ENCODE measurements at places on chromosomes 4 and X.

GRCh38 chr4:87541956-87542709, 13.0 kb upstream of the SPARCL1 start:
- no peaks in the 10 kb centered on the region for H3K4me1 ChIP-seq
- peaks cover 14% of the 10 kb centered on the region for H3K27me3 ChIP-seq
- no peak overlapping the region for H3K27ac ChIP-seq
- no peak overlapping the region for H3K4me3 ChIP-seq

DNA sequence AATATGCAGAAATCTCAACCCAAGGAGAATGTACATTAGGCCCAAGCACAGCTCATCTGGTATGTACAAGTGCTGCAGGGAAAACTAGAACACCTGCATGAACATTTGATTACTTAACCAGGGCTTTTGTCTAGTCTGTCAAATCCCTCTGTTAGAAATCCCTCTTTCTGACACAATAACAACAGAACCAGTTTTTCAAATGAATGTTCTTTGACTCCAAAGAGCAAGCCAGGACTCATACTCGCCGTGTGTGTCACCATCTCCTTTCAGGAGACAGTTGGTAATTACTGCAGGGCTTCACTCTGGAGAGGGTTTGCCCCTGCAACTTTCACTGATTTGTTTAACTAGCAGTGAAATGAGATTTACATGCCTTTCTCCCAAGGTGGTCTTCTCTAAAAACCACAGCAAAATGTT, 143.0 kb upstream of the FAM241A start:
- H3K27me3 ChIP-seq = peaks cover 4% of the 10 kb centered on the region
- no peaks in the 10 kb centered on the region for H3K4me1 ChIP-seq
- H3K36me3 ChIP-seq = no peaks in the 10 kb centered on the region
- no peak overlapping the region for H3K27ac ChIP-seq
- DNase-seq = no peak

GRCh38 chr4:169167957-169168858, 102.5 kb downstream of the SH3RF1 start:
- H3K27ac ChIP-seq = no peak overlapping the region
- H3K4me1 ChIP-seq = peaks cover 2% of the 10 kb centered on the region
- no peaks in the 10 kb centered on the region for H3K36me3 ChIP-seq
- H3K27me3 ChIP-seq = peaks cover 44% of the 10 kb centered on the region
- H3K4me3 ChIP-seq = no peak overlapping the region

DNA sequence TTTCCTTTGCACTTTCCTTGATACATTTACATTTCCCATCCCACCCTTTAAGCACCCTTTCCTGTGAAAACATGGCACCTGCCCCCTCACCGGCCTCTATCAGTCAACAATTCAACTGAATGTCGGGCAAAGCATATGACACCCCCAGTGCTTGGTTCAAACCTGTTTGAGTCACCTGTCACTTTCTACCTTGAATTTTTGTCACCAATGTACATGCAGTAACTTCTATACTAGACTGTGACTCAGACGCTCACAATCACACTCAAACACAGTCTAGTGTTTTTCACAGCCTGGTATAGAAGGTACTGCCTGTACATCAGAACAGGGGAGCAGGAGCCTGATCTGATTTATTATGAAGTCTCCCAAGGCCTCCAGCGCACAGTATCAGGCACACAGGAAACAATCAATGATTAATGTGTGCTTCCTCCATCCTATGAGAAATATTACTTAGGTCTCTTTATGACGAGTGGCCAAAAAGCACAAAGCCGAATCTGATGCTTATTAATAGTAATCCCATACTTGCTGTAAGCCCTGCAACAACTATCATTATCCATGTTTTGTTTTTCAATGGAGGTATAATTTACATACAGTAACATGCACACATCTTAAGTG, 49.2 kb upstream of the FAM9C start:
- peak overlapping the region; percentile 99 for H3K27ac ChIP-seq
- H3K27me3 ChIP-seq = no peaks in the 10 kb centered on the region
- no peak for DNase-seq

DNA sequence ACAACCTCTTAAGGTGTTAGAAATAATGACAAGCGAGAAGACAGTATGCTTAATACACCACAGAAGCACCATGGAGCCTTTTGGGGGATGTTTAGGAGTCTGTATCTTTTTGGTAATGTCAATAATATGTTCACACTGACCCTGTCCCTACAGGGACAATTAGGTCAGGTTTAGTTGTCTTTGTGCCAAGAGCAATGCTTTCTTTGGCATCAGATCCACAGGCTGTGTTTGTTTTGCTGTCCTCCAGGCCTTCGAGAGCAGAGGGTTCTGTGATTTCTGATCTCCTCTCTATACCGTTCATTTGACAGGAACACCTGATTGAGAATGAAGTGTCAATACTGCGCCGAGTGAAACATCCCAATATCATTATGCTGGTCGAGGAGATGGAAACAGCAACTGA, 153.8 kb downstream of the DCLK2 start:
- no peaks in the 10 kb centered on the region for H3K4me1 ChIP-seq
- peaks cover 68% of the 10 kb centered on the region for H3K27me3 ChIP-seq
- DNase-seq = no peak
- no peaks in the 10 kb centered on the region for H3K36me3 ChIP-seq

GRCh38 chr4:122702939-122703338, 29.6 kb upstream of the BBS12 start:
- peaks cover 2% of the 10 kb centered on the region for H3K36me3 ChIP-seq
- no peak overlapping the region for H3K27ac ChIP-seq
- H3K4me3 ChIP-seq = no peak overlapping the region
- DNase-seq = no peak
- peaks cover 36% of the 10 kb centered on the region for H3K27me3 ChIP-seq
- H3K4me1 ChIP-seq = peaks cover 3% of the 10 kb centered on the region

DNA sequence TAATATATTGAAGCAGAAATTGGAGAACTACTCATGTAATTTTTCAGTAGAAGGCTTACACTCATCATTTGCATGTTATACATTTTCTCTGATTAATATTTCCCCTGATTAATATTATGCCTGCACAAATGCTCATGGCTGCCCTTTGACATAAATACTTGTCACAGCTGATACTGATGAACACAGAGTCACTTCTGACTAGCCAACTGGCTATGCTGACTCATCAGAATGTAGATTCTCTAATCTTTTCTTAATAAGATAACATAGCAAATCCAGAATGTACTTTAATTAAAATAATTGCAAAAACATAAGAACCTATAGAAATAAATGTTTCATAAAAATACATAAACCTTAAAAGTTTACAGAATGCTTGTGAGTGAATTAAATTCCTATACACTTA, 52.4 kb upstream of the C4orf54 start:
- H3K27ac ChIP-seq = no peak overlapping the region
- no peak overlapping the region for H3K4me3 ChIP-seq
- H3K4me1 ChIP-seq = no peaks in the 10 kb centered on the region
- DNase-seq = no peak

- peaks cover 24% of the 10 kb centered on the region for H3K27me3 ChIP-seq
- no peaks in the 10 kb centered on the region for H3K4me1 ChIP-seq
- H3K36me3 ChIP-seq = no peaks in the 10 kb centered on the region
- no peak for DNase-seq
- no peak overlapping the region for H3K27ac ChIP-seq
Observed at GRCh38 chr4:163269869-163270268, 62.5 kb downstream of the NPY1R start.

GRCh38 chr4:122830426-122831095, 3.9 kb downstream of the FGF2 start:
- no peak for DNase-seq
- no peak overlapping the region for H3K27ac ChIP-seq
- no peak overlapping the region for H3K4me3 ChIP-seq
- H3K4me1 ChIP-seq = peaks cover 10% of the 10 kb centered on the region
- H3K36me3 ChIP-seq = peaks cover 6% of the 10 kb centered on the region

- H3K27ac ChIP-seq = no peak overlapping the region
- no peaks in the 10 kb centered on the region for H3K27me3 ChIP-seq
- no peaks in the 10 kb centered on the region for H3K36me3 ChIP-seq
- H3K4me1 ChIP-seq = no peaks in the 10 kb centered on the region
- no peak for DNase-seq
Observed at GRCh38 chr4:113209153-113209552, 159.7 kb downstream of the ANK2 start.

Measured in T-helper 17 cell (primary cell).